ENCODE measurements at places on chromosomes 3 and 15.
A peak's percentile ranks its signal among the peaks of the same experiment; 100 is the strongest.

DNA sequence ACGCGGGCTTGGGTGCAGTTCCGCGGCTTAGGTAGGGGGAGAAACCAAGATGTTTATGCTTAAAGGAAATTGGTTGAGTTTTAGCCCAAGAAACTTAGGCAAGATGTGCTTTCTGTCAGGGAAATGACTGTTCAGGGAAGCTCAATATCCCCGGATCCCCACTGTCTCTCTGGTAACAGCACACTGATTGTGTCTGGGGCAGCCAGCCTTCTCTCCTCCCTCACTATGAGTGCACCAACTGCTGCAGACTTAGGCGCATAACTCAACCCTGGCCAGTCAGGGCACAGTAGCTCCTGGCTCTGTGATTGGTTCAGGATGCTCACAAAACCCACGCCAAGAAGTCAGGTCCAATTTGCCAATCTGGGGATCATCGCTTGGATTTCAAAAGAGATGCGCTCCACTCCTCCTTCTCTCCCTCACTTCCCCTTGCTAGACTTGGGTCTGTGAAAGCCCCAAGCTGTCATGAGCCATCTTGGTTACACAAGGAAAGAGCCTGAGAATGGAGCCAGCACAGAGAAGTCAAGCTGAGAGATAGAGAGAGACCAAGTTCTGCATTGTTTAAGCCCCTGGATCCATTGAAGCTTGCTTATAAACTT, 42.5 kb upstream of the CACNA2D3 start:
- no peak for DNase-seq

DNA sequence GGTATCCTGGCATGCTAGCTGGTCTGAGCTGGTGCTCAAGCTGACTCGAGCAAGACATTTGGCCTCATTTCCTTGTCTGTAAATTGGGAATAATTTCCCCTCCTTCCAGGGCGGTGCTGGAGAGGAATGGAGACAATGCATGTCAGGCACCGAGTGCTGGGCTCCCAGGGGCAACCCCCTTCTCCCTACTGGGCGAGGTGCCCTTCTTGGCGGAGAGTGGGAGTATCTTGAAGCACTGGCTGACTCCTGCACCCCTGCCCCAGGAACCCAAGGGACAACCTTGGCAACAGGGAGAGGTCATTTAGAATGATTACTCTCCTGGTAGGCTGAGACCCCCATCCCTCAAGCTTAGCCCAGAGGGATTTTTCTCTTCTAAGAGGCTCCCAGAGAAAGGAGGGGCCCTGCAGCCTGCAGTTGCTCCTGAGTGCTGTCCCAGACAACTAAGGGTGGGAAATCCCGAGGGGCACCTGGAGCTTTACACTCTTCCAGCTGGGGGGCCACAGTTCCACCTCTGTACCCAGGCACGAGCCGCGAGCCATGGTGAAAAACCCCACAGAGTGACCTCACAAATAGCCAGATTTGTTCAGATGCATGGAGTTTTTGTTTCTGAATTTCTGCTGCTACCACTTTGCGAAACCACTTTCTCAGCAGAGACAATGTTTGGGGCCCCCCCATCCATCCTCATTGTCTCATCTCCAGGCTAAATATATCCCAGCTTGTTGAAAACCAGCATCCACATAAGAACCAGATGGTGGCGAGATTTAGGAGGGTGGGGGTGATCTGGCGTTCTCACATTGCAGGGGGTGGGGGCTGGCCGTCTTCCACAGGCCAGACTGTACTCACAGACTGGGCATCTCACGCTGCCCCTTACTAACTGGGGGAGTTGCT, 44.8 kb downstream of the ABTB1 start:
- peak; percentile 80 for DNase-seq

DNA sequence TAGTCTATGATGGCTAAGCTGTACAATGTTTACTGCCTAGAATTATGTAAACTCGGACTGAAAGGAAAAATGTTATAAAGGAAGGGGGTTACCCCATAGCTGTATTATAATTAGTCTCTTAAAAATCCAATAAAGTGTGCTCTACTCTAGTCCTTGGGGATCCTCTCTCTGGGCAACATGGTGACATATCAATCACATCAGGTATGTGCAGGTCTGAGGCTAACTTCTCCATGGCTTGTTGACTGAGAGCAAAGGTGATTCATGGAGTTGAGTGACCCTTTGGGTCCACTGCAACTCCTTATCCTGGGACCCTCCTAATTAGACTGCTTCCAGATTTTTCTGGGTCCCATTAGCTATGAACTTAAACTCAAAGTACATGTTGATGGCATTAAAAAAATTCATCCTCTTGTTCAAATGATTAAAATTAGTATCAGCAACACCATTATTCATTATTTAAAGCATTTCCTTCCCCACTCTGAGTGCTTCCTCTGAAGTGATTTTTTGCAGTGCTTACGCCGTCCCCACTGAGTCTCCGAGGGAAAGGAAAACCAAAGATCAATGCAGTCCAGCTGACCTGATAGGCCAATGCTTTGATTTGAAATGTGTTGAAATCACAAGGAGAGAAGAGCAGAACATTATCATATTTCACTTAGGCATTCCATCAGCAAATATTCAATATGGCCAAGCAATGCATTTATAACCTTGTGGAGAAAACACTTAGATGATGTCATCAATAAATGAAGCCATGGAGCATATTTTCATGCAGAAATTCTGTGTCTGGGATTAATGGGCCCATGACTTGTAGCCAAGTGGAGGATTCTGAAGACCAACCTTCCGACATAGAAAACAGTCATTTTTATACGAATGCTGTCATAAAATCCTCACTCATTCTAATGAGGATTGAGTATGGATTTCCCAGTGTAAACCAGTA, 161.7 kb upstream of the CRBN start:
- no peak for DNase-seq

DNA sequence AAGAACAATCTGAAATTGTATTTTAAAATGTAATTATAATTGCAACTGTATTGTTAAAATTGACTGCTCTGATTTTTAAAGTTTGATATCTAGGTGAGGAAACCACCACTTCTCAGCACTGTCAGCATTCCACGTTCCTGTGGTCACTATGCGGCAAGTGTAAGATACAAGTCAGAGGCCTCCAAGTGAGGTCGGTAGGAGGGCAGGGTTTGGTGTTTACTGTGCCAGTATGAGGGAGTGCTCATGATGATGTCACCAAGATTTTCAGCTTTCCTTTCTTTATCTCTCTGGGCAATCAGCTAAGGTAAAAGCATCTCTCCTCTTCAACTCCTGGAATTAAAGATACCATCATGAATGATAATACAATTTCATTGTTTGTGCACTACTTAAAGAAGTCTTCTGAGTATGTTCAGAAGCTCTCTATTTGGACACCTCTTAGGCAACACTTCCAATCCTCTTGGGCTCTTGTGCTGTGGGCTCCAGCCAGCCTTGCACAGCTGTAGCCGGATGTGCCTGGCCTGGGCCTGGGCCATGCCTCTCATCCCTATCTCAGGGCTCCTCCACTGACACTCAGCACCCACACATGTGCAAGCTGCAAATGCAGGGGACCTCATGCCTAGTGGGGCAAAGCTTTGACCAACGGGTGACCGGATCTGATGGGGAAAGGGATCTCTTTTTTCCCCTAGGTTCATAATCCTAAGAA, 42.9 kb downstream of the CCR3 start:
- no peak for DNase-seq

DNA sequence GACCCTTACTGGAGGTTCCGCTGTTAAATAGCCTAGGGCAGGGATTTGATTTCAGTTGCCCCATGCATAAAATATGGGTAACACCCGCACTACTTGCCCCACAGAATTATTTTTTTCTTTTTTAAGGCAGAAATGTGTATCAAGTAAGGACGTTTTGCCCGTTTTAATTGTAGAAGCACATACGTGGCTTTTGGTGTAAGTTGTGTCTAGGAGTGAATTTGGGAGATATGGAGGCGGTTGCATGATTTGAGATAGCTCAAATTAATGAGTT, 636 bp upstream of the LRRC58 start:
- no peak for DNase-seq

All from fibroblast of gingiva (primary cell).